ENCODE measurements at places on chromosomes 3 and 15.

- H3K36me3 ChIP-seq = no peaks in the 10 kb centered on the region
- H3K4me3 ChIP-seq = no peak overlapping the region
- DNase-seq = no peak
- no peak overlapping the region for H3K27ac ChIP-seq
- H3K4me1 ChIP-seq = no peaks in the 10 kb centered on the region
- H3K27me3 ChIP-seq = no peaks in the 10 kb centered on the region
These were observed 92.6 kb downstream of the FHIT start for GRCh38 chr3:61158667-61159066.

GRCh38 chr3:63611382-63611781 lies 41.1 kb upstream of the SNTN start:
- H3K4me3 ChIP-seq = no peak overlapping the region
- H3K36me3 ChIP-seq = no peaks in the 10 kb centered on the region

- DNase-seq = no peak
- H3K36me3 ChIP-seq = no peaks in the 10 kb centered on the region
- no peak overlapping the region for H3K4me3 ChIP-seq
- H3K27ac ChIP-seq = no peak overlapping the region
- H3K4me1 ChIP-seq = no peaks in the 10 kb centered on the region
These were observed 29.7 kb upstream of the TMEM42 start for GRCh38 chr3:44832032-44832431.

DNA sequence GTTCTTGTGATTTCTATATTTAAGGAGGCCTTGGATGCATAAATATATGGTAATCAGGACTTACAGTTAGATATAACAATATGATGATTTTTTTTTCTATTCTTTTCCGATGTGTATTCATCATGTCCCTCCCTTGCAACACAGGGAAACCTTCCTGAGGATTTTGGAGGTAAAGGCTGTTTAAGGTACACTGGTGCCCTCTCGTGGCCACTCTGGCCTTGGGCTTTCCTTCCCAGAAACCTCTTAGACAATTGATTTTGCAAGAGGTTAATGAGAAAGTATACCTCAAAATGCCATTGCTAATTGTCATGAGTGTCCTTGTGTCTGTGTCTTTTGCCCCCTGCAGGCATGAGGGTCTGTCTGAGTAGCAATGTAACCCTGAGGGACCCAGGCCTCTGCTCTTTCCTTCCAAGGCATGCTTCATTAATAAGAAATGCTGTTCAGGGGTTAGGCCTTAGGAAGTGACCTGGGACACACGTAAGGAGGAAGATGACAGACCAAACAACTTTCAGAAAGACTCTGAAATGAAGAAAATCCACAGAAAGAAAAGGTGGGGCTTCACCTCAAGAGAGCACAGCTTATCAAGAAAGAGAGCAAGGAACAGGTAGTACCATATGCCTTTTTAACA lies 70.3 kb upstream of the PPP2R3A start:
- H3K4me1 ChIP-seq = no peaks in the 10 kb centered on the region
- no peak overlapping the region for H3K27ac ChIP-seq
- no peak overlapping the region for H3K4me3 ChIP-seq
- no peak for DNase-seq
- no peaks in the 10 kb centered on the region for H3K36me3 ChIP-seq
- H3K27me3 ChIP-seq = no peaks in the 10 kb centered on the region

DNA sequence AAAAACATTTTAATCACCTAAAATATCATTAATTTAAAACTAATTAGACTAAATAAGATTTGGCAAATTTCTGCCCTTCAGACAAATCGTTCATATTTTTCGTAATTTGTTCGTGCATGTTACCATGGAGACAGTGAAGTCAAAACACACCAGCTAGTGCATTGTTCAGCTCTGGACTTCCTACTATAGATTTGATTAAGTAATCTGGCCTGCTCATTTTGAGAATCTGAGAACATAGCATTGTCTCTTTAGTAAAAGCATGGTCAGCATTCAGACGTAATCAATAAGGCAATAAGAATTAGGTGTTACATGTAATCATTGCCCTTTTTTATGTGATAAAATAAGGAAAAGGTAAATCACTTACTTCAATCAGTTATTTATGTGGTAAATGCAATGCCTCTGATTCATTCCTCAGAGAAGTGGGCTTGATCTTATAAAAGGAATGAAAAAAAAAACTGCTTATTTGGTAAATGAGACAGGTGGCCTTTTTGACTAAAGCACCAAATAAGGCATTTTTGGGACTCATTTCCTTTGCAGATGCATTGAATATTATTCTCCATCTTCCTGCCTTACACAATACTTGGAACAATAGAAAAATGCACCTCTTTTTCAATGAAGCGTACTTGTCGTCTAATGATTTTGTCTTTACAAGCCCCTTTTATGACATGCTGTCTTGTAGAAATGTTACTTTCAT lies 84.5 kb upstream of the FNDC3B start:
- no peak overlapping the region for H3K27ac ChIP-seq
- no peaks in the 10 kb centered on the region for H3K4me1 ChIP-seq
- no peak for DNase-seq
- no peaks in the 10 kb centered on the region for H3K27me3 ChIP-seq

- no peaks in the 10 kb centered on the region for H3K27me3 ChIP-seq
- H3K27ac ChIP-seq = no peak overlapping the region
- H3K4me3 ChIP-seq = no peak overlapping the region
- peaks cover 59% of the 10 kb centered on the region for H3K36me3 ChIP-seq
- DNase-seq = no peak
These were observed 14.1 kb upstream of the GNAT1 start for GRCh38 chr3:50177346-50177745.

GRCh38 chr3:158846803-158847451 lies 45.1 kb downstream of the MFSD1 start:
- H3K4me1 ChIP-seq = no peaks in the 10 kb centered on the region
- DNase-seq = no peak
- no peaks in the 10 kb centered on the region for H3K36me3 ChIP-seq
- no peaks in the 10 kb centered on the region for H3K27me3 ChIP-seq

DNA sequence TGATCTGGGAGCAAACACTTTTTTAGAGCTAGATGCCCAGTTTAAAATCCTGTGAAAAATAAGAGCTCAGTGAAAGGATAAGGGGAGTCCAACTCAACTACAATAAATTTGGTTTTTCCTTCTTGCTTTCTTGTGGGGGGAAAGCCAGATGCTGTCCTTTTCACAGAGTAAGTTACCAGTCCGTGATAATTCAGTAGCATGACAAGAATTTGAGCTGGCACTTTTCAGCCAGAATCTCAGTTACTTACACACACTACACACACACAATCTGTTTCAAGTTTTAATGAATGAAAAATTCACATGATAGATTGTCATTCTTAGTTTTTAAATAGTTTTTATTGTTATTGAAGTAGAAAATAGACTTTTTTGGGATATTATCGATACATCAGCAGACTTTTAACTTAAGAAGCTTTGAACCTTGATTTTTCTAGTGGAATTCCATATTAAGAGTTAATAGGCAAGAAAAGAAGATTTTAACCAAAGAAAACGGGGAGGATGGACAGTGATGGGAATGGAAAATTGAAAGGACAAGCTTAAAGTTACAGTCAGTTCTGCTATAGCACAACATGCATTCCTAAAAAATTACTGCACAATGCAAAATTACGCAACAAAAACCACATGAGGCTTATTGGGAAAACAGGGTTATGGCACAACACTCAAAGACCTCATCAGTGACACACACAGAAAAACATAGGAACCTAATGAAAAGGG lies 47.0 kb downstream of the PSMD6 start:
- H3K4me1 ChIP-seq = peaks cover 60% of the 10 kb centered on the region
- peaks cover 14% of the 10 kb centered on the region for H3K36me3 ChIP-seq
- no peak for DNase-seq
- peak overlapping the region; percentile 11 for H3K4me3 ChIP-seq
- H3K27ac ChIP-seq = peak overlapping the region; percentile 81

DNA sequence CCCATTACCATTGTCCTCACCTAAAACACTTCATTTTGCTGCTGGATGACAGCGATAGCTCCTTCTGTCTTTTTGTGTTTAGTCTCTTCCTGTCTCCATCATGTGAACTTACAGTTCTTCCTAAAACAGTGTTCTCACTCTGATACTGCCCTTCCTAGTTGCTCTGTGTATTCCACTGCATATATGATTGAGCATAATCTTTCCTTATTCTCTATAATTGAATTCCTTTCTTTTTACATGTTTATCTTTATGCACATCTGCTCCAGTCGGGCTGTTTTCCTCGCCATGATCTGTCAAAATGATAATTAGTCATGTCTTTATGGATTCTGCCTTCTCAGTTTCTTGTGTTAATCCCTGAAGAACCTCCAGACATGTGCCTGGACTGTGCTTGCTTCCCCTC lies 405.1 kb upstream of the SEMA6D start:
- no peaks in the 10 kb centered on the region for H3K27me3 ChIP-seq
- no peak overlapping the region for H3K27ac ChIP-seq
- DNase-seq = no peak
- H3K36me3 ChIP-seq = no peaks in the 10 kb centered on the region
- no peaks in the 10 kb centered on the region for H3K4me1 ChIP-seq
- no peak overlapping the region for H3K4me3 ChIP-seq

DNA sequence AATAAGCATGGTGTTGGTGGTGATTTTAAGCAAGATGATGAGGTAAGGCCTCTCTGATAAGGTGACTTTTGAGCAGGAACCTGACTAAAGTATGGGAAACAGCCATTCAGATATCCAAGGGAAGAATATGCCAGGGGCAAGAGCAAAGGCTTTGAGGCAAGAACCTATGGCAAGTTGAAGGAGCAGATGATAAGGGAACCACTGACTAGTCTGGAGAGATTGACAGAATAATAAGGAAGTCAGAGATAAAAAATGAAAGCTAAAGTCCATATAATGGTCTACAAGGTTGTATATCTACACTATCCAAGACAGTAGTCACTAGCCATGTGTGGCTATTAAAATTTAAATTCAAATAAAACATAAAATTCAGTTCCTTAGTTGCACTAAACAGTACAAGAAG lies 2.5 kb upstream of the C3orf38 start:
- no peaks in the 10 kb centered on the region for H3K27me3 ChIP-seq
- no peak overlapping the region for H3K4me3 ChIP-seq

DNA sequence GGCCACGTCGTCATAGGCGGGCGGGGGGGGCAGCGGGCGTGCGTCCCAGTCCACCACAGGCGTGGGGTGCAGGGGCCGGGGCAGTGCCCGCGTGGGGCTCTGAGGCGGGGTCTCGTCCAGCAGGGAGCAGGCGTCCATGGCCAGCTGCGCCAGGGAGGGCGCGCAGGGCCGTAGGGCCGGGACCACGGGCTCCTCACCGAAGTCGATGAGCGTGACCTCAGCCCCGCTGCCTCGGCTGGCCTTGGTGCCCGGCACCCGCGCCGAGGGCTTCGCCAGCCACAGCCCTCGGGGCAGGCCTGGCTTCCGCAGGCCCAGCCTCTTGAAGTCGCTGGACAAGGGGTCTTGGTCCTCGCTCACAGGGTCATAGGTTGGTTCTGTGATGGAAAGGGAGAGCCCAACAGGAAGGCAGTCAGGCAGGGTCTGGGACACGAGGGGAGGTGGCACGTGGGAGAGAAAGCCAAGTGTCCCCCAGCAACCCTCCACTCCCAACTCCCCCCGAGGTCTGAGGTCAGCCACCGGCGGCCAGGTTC lies 40.0 kb downstream of the TNK2 start:
- no peak for DNase-seq
- H3K36me3 ChIP-seq = peaks cover 82% of the 10 kb centered on the region
- H3K27me3 ChIP-seq = no peaks in the 10 kb centered on the region
- no peak overlapping the region for H3K4me3 ChIP-seq
- peaks cover 6% of the 10 kb centered on the region for H3K4me1 ChIP-seq
- no peak overlapping the region for H3K27ac ChIP-seq

GRCh38 chr3:17149076-17149475 lies 264.3 kb downstream of the PLCL2 start:
- DNase-seq = no peak
- no peak overlapping the region for H3K27ac ChIP-seq
- H3K4me1 ChIP-seq = no peaks in the 10 kb centered on the region
- H3K4me3 ChIP-seq = no peak overlapping the region
- no peaks in the 10 kb centered on the region for H3K27me3 ChIP-seq
- H3K36me3 ChIP-seq = peaks cover 20% of the 10 kb centered on the region

- no peak overlapping the region for H3K27ac ChIP-seq
- DNase-seq = no peak
- no peaks in the 10 kb centered on the region for H3K27me3 ChIP-seq
- no peak overlapping the region for H3K4me3 ChIP-seq
These were observed 60.5 kb upstream of the TMEM115 start for GRCh38 chr3:50419595-50420370.

DNA sequence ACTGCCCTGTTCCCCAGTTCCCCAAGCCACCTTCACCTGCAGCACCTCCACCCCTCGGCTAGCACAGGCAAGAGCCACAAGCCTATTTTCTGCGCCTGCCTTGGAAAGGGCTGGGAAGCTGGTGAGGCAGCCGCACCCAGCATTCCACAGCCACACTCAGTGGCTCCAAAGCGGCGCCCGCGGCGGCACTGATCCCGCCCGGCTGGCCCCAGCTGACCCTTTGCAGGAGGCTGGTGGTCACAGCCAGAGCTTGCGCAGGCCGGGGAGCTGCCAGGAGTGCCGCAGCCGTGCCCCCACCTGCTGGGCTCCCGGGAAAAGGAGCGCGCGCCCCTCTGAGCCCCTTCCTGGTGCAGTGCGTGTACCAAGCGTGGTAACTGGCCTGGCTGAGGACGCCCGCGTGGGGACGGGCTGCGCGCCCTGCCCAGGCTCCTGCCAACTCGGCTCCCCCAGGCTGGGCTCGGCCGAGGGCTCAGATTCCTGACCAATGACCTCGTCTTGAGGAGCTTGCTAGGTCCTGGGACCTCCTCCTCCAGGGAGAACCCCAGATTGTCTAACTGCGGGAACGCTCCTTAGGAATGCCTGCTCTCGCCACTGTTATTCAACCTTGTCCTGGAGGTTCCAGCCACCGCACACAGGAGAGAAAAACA lies 13.3 kb downstream of the GRAMD2A start:
- no peaks in the 10 kb centered on the region for H3K27me3 ChIP-seq
- peaks cover 25% of the 10 kb centered on the region for H3K4me1 ChIP-seq
- no peak overlapping the region for H3K27ac ChIP-seq
- peak; percentile 66 for DNase-seq
- peak overlapping the region; percentile 37 for H3K4me3 ChIP-seq
- H3K36me3 ChIP-seq = no peaks in the 10 kb centered on the region

GRCh38 chr3:53880396-53881345 lies 1.3 kb downstream of the ACTR8 start:
- no peak overlapping the region for H3K27ac ChIP-seq
- DNase-seq = no peak

GRCh38 chr3:107870943-107871638 lies 219.7 kb downstream of the CD47 start:
- H3K4me3 ChIP-seq = no peak overlapping the region
- H3K27ac ChIP-seq = no peak overlapping the region
- DNase-seq = no peak
- H3K4me1 ChIP-seq = no peaks in the 10 kb centered on the region
- H3K36me3 ChIP-seq = no peaks in the 10 kb centered on the region

GRCh38 chr15:79562403-79562815 lies 130.3 kb downstream of the MINAR1 start:
- peaks cover 13% of the 10 kb centered on the region for H3K27me3 ChIP-seq
- H3K4me1 ChIP-seq = no peaks in the 10 kb centered on the region
- no peak for DNase-seq
- H3K4me3 ChIP-seq = no peak overlapping the region

Data from suprapubic skin (tissue), 4 donors.